ENCODE measurements at places on chromosomes 16 and 17.
A peak's percentile ranks its signal among the peaks of the same experiment; 100 is the strongest.

DNA sequence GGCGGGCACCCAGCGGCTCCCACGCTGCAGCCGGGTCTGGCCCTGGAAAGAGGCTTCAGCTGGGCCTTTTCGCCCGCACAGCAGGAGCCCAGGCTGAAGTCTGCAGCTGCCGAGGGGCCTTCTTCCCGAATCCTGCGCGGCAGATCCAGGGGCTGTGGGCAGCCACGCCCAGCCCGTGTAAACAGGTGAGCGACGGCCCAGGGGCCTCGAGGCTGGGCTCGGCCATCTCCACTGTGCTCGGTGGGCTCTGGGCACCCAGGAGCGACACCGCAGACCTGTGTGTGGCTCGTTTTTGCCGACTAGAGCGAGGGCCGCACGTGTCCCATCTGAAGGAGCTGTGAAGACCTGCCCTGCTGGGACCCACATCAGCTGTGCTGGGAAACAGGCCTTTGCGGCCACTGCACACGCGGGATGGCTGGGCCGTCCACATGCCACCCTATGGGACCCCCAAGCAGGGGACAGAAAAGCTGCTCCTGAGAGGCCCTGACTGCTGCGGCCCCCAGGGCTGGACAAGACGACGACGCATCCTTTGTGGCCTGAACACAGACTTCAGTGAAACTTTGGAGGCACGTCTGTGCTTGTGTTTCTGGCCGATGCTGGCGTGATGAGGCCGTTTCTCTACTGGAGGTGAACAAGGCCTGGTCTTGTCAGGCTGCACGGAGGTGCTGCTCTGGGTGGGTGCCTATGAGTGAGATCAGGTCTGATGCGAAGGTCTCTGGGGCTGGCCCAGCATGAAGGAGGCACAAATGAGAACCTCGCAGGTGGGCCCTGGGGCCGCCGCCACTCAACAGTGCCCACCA, 5.2 kb upstream of the APRT start:
- no peak for DNase-seq

- no peak for DNase-seq
These were observed 20.6 kb downstream of the GLYR1 start for GRCh38 chr16:4826526-4826925.

GRCh38 chr16:31471875-31472708, at the start of gene TGFB1I1:
TSS of gene TGFB1I1 (plus strand) at chr16:31472152. CDS start at chr16:31472189, 37 bp downstream.
- DNase-seq, result peak; percentile 0

GRCh38 chr17:32285746-32286517, 20.3 kb downstream of the RHBDL3 start:
- DNase-seq, result peak; percentile 58

DNA sequence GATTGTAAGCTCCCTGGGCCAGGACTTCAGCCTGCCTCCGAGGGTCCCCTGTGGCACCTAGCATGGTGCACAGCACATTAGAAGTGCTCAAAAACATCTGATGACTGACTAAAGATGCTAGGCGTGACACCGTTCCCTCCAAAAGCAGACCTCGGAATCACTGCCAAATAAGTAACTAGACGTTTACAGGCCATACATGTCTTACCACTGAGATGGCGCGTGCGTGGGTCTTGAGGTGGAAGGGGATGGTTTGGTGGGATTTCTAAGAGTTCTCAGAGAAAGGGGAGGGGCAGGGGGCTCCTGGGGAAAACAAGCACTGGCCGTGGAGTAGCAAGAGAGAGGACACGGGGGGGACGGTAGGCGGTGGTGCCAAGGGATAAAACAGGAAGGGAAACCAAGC, 12.4 kb downstream of the MPO start:
- DNase-seq, result no peak

DNA sequence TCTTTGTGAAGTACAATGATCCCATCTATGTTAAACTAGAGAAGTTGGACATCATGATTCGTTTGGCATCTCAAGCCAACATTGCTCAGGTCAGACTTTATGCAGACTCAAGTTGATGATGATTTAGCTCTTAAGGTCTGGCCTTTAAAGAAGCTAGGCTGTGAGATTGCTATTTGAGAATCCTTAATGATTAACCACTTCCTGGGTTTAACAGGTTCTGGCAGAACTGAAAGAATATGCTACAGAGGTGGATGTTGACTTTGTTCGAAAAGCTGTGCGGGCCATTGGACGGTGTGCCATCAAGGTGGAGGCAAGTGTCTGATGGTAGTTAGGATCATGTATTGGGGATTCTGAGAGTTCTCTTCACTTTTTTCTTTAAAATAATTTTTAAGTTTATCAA, 40.3 kb downstream of the AP2B1 start:
- DNase-seq, result no peak

- no peak for DNase-seq
These were observed 3.4 kb upstream of the SPOP start for GRCh38 chr17:49681106-49681979.

DNA sequence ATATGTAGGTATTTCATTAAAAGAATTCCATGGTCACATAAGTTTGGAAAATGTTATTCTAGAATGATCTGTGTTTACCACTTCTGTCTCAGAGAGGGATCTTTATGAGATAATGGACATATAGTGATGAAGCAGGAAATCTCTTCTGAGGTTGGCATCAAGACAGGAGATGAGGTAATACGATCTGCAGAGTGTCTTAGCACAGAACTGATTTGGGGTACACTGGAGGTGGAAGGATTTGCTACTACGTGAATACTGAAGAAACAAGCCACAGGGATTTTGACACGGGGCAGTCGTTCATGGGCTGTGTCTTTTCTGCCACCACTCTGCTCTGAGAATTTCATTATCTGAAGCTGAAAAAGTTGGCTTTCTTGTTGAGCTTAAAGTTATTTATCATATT, 5.5 kb downstream of the CBFB start:
- no peak for DNase-seq

DNA sequence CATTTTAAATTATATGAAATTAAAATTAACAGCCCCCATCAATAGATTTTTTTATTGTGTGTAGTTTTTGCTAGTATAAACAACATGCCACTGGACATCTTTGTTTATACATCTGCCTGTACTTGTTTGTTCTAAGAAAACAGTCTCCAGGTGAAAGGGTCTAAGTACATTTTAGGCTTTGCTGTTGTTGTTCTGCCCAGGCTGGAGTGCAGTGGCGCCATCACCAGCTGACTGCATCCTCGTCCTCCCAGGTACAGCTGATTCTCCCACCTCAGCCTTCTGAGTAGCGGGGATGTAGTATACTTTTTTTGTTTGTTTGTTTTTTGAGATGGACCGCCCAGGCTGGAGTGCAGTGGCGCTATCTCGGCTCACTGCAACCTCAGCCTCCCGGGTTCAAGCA, 25.5 kb downstream of the C17orf58 start:
- no peak for DNase-seq

DNA sequence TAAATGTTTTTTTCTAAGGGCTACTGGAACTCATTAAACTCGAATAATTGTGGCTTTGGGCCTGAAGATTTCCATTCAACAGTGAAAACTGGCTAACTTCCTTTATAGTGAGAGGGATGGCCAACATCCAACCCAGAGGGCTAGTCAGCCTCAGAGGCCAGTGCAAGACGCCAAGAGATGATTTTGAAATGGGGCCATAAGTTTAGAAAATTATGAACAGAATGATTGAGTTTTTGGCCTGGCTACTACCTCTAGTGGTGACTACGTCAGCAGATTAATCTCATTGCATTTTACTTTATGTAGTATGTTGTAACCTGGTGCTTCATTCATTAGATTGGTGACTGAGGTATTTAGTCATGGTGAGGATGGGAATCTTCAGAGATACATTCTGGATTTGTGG, 28.4 kb downstream of the HAPSTR1 start:
- no peak for DNase-seq

- DNase-seq, result no peak
These were observed 5.0 kb upstream of the NAGLU start for GRCh38 chr17:42530952-42531454.

- no peak for DNase-seq
These were observed 12.8 kb downstream of the ANKRD40CL start for GRCh38 chr17:50754521-50754920.

- no peak for DNase-seq
These were observed 5.7 kb upstream of the SALL1 start for GRCh38 chr16:51156807-51157200.

- no peak for DNase-seq
These were observed 176.8 kb upstream of the ASIC2 start for GRCh38 chr17:33469911-33470310.

DNA sequence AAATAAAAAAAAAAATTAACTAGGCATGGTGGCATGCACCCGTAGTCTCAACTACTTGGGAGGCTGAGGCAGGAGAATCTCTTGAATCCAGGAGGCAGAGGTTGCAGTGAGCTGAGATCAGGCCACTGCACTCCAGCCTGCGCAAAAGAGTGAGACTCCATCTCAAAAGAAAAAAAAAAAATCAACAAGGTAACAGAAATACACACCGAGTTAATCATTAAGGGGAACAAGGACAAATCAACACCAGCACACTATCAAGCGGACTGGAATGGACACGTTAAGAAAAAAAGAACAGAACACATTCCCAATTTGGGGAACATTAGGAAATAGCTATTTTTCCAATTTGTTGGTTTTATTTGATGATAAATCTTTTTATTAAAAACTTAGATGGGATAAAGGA, 28.4 kb upstream of the GLG1 start:
- no peak for DNase-seq

- no peak for DNase-seq
These were observed 39.9 kb upstream of the LONP2 start for GRCh38 chr16:48203974-48204824.

DNA sequence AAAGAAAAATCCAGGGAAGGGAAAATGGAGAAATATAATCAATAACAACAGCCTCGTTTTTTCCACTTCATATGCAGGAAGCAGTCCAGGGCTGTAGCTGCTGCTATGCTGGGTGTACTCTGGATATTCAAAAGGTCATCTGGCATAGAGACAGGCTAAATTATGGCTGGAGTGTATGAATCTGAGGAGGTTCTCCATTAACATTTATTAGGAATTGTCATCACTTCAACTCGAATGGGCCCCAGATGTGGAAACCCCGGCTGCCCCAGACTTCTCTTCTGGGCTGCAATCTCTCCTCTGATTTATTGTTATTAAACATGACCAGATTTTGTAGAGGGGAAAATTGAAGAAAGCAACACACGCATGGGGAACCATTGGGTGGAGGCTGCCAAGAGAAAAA, 33.5 kb upstream of the SKAP1 start:
- no peak for DNase-seq

DNA sequence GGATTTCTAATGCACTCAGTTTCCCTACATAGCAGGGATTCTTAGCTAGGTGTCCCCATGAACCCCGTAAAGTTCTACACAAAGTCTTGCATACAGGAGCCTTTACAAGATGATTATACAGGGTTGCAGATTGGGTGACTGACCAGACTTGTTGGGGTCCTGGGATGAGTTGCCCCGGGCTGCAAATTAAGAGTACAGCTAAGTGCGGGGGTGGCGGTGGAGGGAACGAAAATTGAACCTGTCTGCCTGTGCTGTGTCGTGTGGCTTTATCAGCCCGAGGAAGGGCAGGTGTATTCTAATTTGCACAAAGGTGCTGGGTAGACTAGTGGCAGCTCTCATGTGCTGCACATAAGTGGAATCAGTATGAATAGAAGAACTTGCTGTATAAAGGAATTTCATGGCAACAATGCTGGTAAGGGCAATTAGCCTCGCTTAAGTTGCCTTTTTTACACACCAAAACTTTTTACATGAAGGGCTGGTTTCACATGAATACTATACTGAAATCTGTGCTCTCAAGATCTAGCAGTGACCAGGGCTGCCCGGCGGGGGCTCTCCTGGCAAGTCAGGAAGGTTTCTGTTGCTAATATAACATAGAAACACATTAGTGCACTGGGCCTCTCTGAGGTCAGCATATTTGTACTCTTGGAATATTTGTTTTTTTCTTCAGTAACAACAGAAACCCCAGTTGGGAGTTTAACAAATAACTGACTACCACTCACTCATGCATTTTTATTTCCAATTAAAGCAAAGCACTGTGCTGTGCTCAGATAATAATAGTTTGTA, 50.7 kb downstream of the ADCY7 start:
- DNase-seq, result no peak

DNA sequence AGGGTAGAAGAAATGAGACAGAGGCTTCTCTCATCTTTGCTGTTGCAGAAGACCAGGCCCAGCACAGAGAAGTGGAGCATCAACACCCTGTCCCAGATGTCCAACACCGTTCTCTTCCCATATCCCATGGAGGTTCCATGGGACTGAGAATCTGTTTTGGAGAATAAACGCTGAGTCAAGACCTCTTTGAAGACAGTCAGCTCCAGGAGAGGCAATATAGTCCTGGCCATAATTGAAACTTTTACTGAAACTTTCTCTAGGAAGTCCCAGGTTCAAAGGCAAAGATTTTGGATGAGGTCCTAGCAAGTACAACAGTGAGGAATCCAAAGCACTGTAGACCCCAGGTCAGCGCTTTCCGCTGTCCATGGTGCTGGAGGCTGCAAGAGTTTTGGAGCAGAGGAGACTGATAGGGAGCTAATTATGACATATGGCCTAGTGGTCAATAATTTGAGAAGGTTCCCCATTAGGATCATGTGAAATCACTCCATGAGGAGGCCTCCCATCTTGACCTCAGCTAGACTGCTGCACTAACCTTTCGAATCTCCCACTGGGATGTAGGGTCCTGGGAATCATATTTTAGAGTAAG, 36.0 kb downstream of the OSBPL7 start:
- no peak for DNase-seq

- no peak for DNase-seq
These were observed 45.0 kb downstream of the ZNF652 start for GRCh38 chr17:49316889-49317675.
